Activated CD4-positive, alpha-beta T cell treated with anti-CD3 and anti-CD28 coated beads for 48 hours (primary cell): ENCODE measurements at places on chromosomes 13 and 19.

GRCh38 chr13:111429064-111429558 lies 108.7 kb downstream of the TEX29 start:
- DNase-seq: peak; percentile 71

DNA sequence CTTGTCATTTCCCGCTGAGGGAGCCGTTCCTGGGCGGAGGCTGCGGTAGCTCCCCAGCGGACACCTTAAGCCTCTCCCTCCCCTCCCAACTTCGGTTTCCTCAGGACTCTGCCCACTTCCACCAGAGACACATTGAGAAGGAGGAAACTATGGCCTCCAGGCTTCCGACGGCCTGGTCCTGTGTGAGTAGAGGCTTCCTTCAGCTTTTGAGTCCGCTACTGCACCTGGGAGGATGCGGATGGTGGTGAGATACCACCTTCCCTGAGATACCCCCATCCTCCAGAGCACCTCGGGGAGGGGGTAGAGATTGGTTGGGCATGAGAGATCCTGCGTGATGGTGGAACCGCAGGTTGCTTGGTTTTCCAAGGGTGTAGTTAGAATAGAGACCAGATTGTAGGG lies 955 bp downstream of the ZNF274 start:
- DNase-seq: no peak

- DNase-seq: no peak
Observed at GRCh38 chr13:94886191-94886590, 173.8 kb upstream of the SOX21 start.

DNA sequence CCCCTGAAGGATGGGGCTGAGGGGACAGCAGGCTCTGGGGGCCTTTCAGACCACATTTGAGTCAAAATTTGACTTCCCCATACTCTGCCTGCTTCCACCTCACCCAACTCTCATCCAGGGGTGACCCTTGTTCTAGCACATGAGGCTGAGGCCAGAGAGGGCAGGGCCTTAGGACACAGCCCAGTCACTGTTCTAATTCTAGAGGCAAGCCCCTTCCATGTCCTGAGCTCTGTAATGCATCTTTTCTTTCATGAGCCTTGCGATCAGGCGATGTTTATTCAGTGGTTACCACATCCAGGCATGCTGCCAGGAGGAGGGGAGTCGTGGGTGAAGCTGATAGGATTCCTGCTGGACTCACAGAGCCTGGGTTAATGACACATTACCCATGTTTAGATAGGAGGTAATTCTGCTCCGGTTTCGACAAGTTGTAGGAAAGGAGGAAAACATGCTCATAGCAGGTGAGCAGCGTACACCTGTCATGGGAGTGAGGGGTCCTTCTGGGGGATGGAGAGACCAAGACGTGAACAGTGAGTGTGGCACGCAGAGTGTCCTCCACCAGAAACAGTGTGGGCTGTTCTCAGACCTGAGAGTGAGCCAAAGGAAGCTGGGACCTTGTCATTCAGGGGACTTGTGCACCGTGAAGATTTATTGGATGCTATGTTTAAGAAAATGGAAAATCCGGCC lies 9.3 kb downstream of the RPS9 start:
- DNase-seq: peak; percentile 50

GRCh38 chr19:9078651-9079050 lies 8.2 kb upstream of the OR1M1 start:
- no peak for DNase-seq

- DNase-seq: no peak
Observed at GRCh38 chr13:60158321-60158801, 5.4 kb downstream of the DIAPH3 start.

- no peak for DNase-seq
Observed at GRCh38 chr13:19634256-19634740, 839 bp downstream of the MPHOSPH8 start.

GRCh38 chr19:4075373-4075772 lies 8.7 kb upstream of the ZBTB7A start:
- peak; percentile 39 for DNase-seq

DNA sequence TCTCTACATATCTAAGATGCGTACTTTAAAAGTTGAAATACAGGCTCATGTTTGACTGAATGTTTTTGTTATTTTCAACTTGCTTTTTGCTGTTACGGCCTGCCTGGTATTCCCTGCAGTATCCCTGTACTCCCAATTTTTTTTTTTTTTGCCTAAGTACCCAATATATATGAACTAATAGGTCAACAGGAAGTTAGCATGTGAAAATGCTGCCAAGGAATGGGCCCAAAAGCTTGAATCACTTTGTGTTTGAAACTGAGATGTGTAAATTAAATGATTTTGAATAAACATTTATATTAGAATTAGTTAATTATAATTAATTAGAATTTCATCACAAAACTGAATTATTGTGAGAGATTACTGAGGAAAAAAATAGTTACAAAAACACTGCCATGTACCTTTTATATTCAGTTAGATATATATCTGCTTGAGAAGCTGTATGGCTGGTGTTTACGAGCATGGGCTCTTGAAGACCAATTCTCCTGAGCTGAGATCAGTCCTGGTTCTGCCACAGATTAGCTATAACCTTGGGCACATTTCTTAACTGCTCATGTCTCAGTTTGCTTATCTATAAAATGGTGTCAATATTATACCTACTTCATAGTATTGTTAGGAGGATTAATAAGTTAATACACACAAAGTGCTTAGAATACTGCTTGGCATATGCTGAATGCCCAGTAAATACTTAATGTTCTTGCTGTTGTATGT lies 16.0 kb downstream of the TDRD3 start:
- no peak for DNase-seq

GRCh38 chr13:35830850-35831450 lies 300.2 kb downstream of the DCLK1 start:
- DNase-seq: no peak

GRCh38 chr19:7872306-7873204 lies 1.6 kb downstream of the PRR36 start:
- no peak for DNase-seq

GRCh38 chr19:4329858-4330257 lies 8.8 kb downstream of the STAP2 start:
- DNase-seq: no peak

DNA sequence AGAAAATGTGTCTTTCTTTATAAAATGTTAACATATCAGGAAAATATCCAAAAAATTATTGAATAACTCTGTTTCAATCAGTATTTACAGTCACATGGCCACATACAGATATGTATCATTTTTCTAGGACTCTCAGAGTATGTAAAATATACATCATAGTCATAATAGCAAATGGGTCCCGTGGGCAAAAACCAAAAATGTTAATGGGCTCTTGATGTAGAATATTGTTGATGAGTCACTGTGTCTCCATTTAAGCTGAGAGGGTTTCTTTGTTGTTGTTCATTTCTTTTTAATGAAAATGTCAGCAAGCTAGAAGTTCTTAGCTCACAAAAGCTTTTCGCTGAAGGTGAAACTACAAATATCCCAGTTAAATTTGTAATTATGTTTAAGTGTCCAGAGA lies 1713.1 kb upstream of the PCDH20 start:
- DNase-seq: no peak

- no peak for DNase-seq
Observed at GRCh38 chr13:65926750-65927171, 1303.4 kb downstream of the PCDH9 start.

- DNase-seq: no peak
Observed at GRCh38 chr19:18259893-18260292, 14.4 kb downstream of the IQCN start.

- no peak for DNase-seq
Observed at GRCh38 chr13:107254392-107254791, 686.5 kb upstream of the ARGLU1 start.

- DNase-seq: no peak
Observed at GRCh38 chr13:83372786-83373185, 509.5 kb downstream of the SLITRK1 start.

DNA sequence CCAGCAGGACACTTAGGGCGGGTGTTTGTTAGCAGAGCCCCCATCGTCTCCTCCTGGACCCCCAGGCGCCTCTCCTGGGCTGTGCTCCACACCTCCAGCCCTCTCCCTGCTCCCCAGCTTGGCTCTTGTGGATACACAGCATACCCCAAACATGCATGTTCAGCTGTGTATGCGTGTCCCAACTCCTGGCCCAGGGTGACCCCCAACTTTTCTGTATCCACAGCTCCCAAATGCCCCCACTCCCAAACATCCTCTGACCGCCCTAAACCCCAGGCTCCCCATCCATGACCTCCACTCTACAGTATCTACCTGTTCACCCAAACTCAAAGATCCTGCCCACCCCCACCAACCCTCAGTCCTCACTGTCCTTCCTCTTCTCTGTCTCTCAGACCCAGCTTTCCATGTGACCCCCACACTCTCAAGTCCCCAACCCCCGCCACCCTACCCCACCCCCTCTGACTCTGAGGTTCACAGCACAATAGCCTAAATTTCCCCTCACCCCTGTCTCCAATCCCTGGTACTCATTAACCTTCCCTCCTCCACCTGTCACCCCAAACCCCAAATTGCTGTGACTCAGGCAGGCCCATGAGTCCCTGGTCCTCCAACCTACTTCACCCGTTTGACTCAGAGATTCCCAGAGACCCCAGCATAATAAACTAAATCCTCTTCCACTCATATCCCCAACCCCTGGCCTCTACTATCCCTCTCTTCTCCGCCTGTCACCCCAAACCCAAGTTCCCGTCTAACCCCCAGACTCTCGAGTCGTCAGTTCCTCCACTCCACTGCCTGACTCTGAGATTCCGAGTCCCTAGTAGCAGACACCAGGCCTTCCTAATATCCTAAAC lies 968 bp downstream of the UBE2M start:
- no peak for DNase-seq

GRCh38 chr19:53881482-53882390 lies at the start of gene PRKCG:
Gene PRKCG (plus strand): TSS chr19:53882197. CDS start chr19:53882495, 298 bp downstream.
- peak; percentile 52 for DNase-seq

DNA sequence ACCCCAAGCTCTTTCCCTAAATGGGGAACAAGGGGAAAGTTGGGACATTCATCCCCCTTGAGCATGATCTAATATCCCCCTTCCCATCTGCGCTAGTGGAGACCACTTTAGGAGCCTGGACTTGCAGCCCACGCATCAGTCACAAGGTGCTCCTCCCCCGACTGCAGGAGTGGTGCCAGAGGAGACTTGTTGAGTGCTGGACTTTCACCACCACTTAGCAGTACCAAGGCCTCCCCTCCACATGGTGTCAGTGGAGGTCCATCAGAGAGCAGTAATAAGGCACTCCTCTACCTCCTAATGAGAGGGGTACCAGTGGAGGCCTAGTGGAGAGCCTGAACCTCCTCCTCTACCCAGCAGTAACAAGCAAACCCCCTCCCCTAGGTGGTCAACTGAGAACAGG lies 22.5 kb downstream of the CAB39L start:
- DNase-seq: peak; percentile 32

- no peak for DNase-seq
Observed at GRCh38 chr13:32022311-32022710, 9.3 kb upstream of the FRY start.

DNA sequence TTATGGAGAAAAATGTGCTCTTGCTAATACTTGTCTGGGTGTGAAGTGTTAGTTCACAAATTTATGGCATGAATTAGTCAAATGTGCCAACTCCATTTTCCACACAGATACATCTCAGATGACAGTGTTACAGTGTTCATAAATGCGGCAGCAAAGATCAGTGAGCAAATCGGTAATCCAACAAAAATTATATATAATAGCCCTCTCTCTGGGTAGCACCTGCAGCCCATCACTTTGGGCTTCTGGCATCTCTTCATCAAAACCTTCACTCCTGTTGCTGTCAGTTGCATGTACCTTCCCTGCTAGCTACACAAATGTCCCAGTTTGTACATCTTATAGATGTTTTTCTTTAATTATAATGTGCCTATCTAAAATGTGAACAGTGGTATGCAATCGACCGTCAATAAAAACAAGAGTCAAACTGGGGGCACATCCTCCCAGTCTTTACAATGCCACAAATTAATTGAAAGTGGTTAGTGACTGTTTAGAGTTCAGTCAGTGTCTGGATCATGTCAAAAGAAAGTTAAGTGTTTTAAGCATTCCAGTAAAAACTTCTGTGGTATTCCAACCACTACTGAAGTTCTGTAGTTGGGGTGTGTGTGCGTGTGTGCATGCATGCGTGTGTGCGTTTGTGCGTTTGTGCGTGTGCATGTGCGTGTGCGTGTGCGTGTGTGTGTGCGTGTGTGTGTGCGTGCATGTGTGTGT lies 448.9 kb downstream of the DCT start:
- no peak for DNase-seq

DNA sequence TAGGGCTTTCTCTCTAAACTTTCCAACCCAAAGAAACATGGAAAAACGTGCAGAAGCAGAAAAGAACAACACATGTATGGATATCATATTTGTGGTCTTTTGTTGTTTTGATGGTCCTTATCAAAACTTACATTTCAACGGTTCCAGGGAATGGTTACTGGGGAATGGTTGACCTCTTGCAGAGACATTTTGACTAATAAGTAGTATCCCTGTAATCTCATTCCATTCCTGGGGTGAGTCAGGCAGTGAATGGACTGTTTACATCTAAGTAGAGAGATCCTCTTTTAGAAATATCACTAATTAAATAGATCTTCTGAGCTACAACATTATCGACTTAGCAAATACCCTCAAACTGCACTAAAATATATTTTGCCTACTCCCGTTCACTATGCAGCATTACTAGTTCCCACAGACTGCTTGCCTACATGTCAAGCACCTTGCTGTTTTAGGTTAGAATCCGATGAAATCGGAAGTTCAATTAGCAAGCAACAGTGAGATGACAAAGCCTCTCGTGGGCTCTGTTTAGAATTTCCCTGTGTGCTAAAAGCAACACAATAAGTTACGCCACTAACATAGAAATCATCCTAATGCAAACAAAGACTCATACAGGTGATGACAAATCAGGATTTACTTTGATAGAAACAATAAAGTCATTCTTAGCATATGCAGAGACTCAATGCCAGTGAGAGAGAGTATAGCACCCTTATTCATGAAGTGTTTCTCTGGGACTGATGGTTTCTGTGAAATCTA lies 797.7 kb upstream of the ARGLU1 start:
- no peak for DNase-seq

- no peak for DNase-seq
Observed at GRCh38 chr13:78398743-78399410, 204.5 kb downstream of the POU4F1 start.

GRCh38 chr19:3879656-3880055 lies 829 bp upstream of the ATCAY start:
- peak; percentile 25 for DNase-seq

GRCh38 chr13:82747958-82748357 lies 1134.3 kb downstream of the SLITRK1 start:
- no peak for DNase-seq

DNA sequence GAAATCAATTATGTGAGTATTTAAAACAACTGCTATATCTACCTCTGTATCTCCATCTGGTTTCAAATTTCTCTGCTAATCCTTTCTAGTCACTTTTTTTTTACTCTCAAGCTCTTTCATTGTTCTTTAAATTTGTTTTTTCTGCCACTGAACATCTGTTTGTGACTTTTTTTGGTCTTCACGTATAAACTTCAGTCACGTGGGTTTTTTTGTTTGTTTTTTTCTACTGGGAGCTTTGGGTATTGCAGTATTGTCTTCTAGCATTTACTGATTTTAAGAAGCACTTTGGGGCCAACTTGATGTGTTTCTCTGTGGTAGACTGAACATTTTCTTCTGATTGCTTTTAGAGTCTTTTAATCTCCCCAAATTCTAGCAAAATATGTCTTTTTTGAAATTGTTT lies 262.6 kb upstream of the RXFP2 start:
- DNase-seq: no peak
